Esophagus (tissue), 2 donors: ENCODE measurements at places on chromosomes 4 and X. TPM values are rescaled to one million over a fixed set of nuclear protein-coding genes. Genes with fewer than 3 reads are reported as not detected.

Gene CT45A5
- polyA plus RNA-seq: not detected

Gene PABPC5
- 0.08 TPM for polyA plus RNA-seq

Gene CDX4
- polyA plus RNA-seq: not detected

Gene PAGE2B
- polyA plus RNA-seq: not detected

Gene NSUN7
- polyA plus RNA-seq: 1.8 TPM

Gene CLDN34
- polyA plus RNA-seq: 0.45 TPM

Gene SH3D19
- 22.8 TPM for polyA plus RNA-seq

Gene DLG3
- 19.0 TPM for polyA plus RNA-seq

Gene MPC1L
- polyA plus RNA-seq: not detected
